ENCODE measurements at places on chromosomes 1 and 21.

- no peaks in the 10 kb centered on the region for H3K36me3 ChIP-seq
- no peaks in the 10 kb centered on the region for H3K27me3 ChIP-seq
- peaks cover 9% of the 10 kb centered on the region for H3K4me1 ChIP-seq
- H3K27ac ChIP-seq = peak overlapping the region; percentile 62
Observed at GRCh38 chr1:53087332-53088285, 25.6 kb downstream of the PODN start.

DNA sequence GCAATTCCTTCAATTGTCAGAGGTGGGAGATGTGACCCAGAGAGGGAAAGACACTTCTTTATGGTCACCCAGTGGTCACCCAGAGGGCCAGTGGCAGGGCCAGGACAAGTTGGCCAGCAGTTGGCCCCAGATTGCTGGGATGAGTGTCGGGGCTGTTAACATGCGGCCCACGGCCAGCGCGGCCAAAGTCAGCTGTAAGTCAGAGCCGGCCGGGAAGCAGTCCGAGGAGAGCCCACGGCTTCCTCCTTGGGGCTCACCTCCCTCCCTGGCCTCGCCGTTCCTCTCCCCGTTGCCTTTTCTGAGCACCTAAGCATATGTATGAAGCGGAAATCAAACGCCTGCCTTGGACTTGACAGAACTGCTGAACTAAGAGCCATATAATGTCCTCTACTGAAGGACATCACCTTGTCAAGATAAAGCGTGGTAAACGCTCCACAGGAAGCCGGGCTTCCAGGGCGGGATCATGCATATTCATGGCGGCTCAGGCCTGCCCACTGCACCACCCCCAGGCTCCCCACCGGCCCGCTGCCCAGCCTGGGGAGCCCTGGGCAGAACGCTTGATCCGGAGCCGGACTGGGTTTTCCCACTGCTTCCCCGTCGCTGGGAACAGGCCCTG lies 245.4 kb upstream of the POU3F1 start:
- peak overlapping the region; percentile 36 for H3K27ac ChIP-seq
- H3K4me3 ChIP-seq = peak overlapping the region; percentile 15
- no peaks in the 10 kb centered on the region for H3K36me3 ChIP-seq
- DNase-seq = no peak
- peaks cover 6% of the 10 kb centered on the region for H3K27me3 ChIP-seq

- peaks cover 39% of the 10 kb centered on the region for H3K36me3 ChIP-seq
- peaks cover 59% of the 10 kb centered on the region for H3K4me1 ChIP-seq
- no peaks in the 10 kb centered on the region for H3K27me3 ChIP-seq
Observed at GRCh38 chr1:54403808-54404261, 2.4 kb downstream of the SSBP3 start.

GRCh38 chr1:223075834-223076233 lies 67.2 kb downstream of the TLR5 start:
- no peak for DNase-seq
- no peak overlapping the region for H3K27ac ChIP-seq
- H3K4me1 ChIP-seq = peaks cover 41% of the 10 kb centered on the region
- H3K36me3 ChIP-seq = no peaks in the 10 kb centered on the region
- no peaks in the 10 kb centered on the region for H3K27me3 ChIP-seq

- no peaks in the 10 kb centered on the region for H3K27me3 ChIP-seq
- no peak overlapping the region for H3K4me3 ChIP-seq
- peaks cover 4% of the 10 kb centered on the region for H3K4me1 ChIP-seq
- no peak for DNase-seq
Observed at GRCh38 chr1:56385314-56385713, 194.0 kb downstream of the PLPP3 start.

DNA sequence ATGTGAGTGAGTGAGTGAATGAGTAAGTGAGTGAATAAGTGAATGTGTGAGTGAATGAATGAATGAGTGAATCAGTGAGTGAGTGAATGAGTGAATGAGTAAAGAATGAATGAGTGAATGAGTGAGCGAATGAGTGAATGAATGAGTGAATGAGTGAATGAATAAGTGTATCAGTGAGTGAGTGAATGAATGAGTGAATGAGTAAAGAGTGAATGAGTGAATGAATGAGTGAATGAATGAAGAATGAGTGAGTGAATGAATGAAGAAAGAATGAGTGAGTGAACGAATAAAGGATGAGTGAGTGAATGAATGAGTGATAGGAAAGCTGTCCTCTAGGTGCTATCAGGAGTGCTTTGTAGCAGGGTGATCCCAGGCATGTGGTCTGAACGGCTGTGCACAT lies 35.7 kb downstream of the CFAP74 start:
- no peaks in the 10 kb centered on the region for H3K27me3 ChIP-seq
- H3K4me1 ChIP-seq = no peaks in the 10 kb centered on the region
- no peak overlapping the region for H3K27ac ChIP-seq
- no peaks in the 10 kb centered on the region for H3K36me3 ChIP-seq
- H3K4me3 ChIP-seq = no peak overlapping the region
